Left renal pelvis (tissue), 4 donors: ENCODE measurements at places on chromosomes 5 and 9.

DNA sequence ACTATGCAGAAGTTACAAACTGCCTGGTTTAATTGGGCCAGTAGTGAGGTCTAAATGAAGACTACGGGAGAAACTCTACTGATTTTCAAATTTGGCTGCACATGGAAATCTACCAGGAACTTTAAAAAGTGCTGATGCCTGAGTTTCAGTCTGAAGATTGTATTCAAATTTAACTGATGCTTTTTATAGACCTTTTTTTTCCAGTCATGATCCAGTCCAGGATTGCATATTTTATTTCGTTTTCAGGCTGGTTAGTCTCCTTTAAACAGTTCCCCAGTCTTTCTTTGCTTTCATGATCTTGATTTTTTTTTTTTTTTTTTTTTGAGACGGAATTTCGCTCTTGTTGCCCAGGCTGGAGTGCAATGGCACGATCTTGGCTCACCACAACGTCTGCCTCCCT lies 23.7 kb upstream of the SPZ1 start:
- no peak for DNase-seq

GRCh38 chr9:91001146-91001611 lies 199.6 kb downstream of the SYK start:
- DNase-seq: no peak

GRCh38 chr9:107112707-107113243 lies 170.3 kb upstream of the RAD23B start:
- DNase-seq: no peak

DNA sequence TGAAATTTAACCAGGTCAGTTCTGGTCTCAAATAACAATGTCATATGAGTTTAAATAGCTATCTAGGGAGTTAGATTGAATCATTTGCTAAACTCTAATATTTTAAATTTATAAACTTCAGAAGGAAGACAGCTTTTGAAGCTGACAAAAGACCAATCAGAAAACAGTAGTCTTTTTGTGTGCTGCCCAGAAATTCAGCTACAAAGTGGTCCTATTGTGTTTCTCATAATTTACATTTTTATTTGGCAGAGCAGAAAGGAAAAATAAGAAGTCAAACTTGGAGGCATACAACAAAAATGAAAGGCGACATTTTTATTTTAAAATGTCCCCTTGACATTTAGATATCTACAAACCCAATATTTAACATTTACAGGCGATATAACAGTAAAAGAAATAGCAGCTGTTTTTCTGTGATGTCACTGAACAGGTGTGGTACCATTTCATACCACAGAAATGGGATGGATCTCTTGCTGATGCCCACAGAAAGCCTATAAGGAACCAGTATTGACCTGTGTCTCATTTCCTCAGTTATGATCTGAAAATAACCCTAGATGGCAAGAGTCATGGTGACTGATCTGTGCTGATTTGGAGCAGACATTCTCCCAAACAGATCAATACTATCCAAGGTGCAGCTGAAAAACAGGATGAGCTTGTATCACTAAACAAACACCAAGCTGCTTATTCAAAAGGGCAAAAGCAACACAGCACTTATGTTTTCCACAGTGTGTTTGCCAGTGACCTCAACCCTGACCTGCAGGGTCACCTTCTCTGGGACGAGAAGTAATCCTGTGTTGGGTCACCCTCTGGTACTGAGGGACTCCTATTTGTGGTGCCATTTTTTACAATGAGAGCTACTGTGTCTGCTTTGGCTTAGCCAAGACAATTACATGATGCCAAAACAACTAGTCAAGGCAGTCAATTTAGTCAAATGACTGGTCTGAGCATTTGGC lies 3.6 kb upstream of the FST start:
- no peak for DNase-seq

GRCh38 chr5:66830636-66831035 lies 234.4 kb downstream of the MAST4 start:
- DNase-seq: no peak

- no peak for DNase-seq
These were observed 429.2 kb downstream of the DMAC1 start for GRCh38 chr9:7370381-7370780.

GRCh38 chr9:128055344-128056040 lies 11.6 kb downstream of the NAIF1 start:
- DNase-seq: no peak

- DNase-seq: no peak
These were observed 2.1 kb downstream of the CFAP77 start for GRCh38 chr9:132412089-132412488.

GRCh38 chr5:36355516-36355915 lies 53.8 kb upstream of the RANBP3L start:
- DNase-seq: no peak

DNA sequence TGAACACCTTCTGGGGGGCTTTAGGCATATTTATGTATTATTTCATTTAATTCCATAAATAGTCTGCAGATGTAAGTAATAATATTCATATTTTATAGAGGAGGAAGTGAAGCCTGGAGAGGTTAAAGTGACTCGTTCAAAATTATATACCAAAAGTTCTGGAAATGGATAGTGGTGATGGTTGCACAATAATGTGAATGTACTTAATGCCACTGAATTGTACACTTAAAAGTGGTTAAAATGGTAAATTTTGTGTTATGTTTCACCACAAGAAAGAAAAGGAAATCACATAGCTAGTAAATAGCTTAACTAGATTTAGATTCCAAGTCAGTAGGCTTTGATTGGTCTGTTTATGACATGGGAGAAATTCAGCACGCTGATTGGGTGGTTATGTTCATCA lies 13.0 kb upstream of the TMEFF1 start:
- no peak for DNase-seq

GRCh38 chr5:112758676-112759075 lies 21.0 kb downstream of the APC start:
- DNase-seq: no peak

- no peak for DNase-seq
These were observed 52.2 kb upstream of the ABCA1 start for GRCh38 chr9:104980039-104980654.

DNA sequence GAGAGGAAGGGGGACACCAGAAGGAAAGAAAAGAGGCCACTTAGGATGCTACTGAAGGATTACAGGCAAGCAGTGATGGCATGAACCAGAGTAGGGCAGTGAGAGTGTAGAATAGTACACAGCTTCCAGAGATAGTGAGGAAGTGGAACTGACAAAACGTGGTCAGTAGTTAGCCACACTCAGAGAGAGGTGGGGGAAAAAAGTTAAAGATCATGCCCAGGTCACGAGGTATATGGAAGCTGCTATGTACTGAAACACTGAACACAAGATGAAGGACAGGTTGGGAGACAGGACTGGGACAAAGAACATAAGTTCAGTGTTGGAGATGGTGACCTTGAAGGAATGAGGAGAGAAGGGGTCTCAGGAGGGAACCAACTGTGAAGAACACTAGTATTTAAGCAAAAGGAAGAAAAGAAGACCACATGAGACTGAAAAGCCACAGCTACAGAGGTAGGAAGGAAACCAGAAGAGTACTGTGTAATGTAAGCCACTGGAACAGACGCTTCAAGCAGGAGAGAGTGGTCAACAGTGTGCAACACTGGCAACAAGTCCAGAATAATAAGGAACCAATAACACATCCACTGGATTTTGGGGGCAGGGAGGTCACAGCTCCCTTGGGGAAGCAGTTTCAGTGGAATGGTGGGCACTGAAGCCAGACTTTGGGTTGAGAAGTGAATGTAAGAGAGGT lies 45.5 kb downstream of the ELL2 start:
- DNase-seq: no peak

DNA sequence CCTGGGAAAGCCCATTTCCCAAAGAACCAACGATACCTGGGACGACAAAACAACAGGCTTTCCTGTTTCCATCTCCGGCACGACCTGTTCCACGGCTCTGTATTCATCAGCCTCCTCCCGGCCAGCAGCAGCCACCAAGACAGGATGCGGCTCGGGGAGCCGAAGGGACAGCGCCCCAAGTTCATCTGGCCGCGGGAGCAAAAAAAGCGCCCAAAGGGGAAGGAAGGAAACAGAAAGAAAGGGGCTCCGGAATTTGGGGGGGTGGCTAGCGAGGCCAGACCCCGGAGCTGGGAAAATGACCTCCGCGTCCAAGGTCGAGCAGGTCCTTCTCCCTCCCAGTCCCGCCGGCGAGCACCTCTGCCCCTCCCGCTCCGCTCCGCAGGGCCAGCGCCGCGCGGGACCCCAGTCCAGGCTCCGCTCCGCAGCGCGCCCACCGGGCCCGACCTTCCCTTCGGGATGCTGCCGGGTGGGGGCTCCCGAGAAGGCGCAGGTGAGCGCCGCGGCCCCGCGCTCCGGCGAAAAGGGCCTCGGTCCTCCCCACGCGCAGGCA lies 608 bp downstream of the ELOVL7 start:
- DNase-seq: no peak

DNA sequence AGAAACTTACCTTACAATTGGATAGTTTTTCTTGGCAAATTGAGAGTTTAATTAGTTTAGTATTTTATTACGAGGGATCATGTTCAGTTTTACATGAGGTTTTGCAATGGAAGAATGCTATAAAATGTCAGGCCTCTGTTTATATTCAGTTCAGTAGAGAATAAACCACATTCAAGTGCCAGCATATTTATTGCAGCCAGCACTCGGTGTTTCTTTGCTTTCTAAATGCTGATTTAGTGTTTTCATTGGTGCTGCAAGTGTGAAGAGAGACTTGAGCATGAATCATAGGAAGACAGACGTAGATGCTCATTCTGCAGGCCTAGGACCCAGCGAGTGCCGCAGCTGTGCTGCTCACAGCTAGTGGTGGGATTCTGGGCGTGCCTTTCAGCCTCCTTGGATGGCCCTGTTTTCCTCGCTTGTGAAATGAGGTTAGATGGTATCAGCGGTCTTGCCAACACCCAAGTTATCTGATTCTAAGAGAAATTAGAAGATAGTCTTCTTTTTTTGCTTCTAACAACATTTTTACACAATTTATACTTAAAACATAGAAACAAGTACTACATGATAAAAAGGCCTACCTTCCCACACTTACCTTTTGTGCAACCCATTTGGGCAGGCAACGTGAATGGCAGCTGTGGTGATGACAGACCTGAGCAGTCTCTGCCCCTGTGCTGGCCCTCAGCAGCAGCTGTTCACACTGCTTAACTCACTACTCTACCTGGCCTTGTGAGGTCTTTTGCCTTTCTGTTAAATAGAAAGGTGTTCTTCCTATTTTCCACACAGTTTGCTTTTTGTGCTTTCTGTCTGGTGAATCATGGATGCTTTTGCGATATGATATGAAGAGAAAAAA lies 26.8 kb upstream of the TNFAIP8 start:
- DNase-seq: no peak

DNA sequence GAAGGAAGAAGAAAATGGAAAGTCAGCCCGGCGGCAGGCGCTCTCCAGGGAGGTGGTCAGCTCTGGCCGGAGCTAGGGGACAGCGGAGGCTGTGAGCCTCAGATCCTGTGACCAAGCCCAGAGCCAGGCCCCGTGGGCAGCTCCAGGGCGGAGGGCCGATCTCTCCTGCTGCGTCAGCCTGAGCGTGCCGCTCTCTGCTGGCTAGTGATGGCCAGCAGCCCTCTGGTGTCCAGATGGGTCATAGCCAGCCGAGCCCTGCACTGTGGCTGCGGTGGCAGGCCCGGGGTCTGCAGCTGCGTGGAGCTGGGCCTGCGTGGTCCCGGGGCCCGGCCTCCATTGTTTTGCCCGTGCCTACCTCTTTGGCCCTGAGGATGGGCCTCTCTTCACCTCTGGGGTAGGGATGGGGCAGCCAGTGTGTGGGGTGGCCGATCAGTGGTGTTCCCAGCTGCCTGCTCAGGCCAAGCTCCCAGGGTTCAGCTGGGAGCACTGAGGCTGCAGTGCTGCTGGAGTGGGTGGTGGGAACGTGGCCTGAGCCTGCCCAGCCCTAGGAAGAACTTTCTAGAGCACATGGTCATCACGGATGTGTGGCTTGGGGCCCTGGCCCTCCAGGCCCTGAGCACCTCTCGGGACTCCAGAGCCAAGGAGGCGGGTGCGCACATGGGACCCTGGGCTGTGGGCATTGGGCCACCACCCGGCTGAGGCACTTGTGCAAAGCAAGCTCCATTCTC lies 17.1 kb upstream of the NRARP start:
- DNase-seq: no peak

GRCh38 chr5:175658299-175659145 lies 651 bp downstream of the HRH2 start:
- DNase-seq: no peak

DNA sequence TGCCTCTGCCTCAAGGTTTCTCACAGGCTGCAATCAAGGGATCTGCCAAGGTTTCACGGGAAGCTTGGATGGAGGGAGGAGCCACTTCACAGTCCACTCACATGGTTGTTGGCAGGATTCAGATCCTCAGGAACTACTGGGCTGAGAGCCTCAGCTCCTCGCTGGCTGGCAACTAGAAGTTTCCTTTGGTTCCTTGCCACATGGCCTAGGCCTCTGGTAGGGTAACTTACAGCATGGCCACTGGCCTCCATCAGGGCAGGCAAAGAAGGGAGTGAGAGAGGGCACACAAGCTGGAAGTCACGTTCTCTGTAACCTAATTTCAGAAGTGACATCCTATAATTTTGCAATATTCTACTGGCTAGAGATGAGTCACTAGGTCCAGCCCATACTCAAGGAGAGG lies 32.2 kb downstream of the SPOCK1 start:
- no peak for DNase-seq

DNA sequence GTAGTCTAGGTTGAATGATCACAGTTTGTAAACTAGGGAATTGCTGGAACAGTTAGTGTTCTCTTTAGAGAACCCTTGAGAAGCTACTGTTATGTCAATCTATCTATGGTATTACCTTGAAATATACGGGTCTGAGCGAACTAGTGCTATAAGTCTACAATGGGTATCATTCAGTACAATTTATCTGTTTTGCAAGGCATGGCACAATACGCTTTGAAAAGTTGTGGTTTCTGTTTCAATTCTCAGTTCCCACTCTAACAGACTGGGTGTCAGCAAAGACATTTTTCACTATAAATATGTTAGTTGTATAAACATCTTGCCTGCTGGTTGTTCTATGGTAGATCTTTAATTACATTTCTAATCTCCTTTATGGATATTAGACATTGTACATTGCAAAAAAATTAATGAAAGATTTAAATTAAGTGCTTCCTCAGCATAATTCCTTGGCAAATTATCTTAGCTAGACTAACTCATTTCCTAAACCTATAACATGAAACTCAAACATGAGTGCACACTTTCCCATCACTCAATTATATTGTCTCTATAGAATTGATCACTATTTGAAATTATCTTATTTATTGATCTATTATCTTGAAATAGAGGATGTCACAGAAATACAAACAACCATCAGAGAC lies 24.9 kb upstream of the SLCO6A1 start:
- no peak for DNase-seq

DNA sequence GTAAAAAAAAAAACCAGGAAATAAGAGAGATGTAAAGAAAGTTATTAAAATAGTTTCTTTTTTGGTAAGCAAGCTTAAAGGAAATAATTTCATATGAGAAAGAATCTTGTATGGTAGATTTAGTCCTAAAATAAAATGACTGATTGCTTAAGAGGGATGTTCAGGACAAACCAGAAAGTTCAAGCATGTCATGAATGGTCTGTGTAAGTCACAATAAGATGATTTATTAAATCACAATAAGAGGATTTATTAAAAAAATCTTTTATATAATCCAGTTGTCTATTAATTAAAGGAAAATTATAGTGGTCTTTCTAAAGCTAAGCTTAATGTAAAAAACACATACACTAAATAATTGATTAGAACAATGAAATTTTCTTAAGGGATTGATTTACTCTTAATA lies 91.8 kb upstream of the OR13F1 start:
- no peak for DNase-seq

GRCh38 chr5:149781612-149782011 lies 51.5 kb downstream of the PPARGC1B start:
- no peak for DNase-seq
